ENCODE measurements at places on chromosomes 7 and 10.

- no peak for DNase-seq
Observed at GRCh38 chr10:65570143-65571010, 1355.5 kb upstream of the LRRTM3 start.

GRCh38 chr7:30145426-30145970 is 10.7 kb downstream of the MTURN start:
- DNase-seq = no peak

DNA sequence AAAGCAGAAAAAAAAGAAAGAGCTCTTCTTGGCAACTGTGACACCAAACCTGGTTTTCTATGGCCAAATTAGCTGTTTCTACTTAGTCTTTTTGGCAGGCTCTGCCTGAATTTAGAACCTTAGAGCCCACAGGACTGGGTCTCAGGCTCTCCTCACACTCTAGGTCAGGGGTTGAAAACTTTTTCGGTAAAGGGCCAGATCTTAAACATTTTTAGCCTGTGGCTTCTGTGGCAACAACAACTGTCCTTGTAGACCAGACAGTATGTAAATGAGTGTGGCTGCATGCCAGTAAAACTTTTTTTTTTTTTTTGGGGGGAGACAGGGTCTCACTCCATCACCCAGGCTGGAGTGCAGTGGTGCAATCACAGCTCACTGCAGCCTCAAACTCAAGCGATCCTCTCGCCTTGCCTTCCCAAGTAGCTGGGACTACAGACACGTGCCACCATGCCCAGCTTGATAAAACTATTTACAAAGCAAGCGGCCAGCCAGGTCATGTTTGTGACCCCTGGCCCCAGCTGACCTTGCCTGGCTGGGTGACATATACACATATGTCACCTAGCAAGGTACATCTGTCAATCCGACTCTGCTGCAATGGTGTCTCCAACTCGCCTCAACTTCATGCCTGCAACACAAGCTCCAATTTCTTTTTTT is 17.4 kb downstream of the KPNA7 start:
- DNase-seq = no peak

DNA sequence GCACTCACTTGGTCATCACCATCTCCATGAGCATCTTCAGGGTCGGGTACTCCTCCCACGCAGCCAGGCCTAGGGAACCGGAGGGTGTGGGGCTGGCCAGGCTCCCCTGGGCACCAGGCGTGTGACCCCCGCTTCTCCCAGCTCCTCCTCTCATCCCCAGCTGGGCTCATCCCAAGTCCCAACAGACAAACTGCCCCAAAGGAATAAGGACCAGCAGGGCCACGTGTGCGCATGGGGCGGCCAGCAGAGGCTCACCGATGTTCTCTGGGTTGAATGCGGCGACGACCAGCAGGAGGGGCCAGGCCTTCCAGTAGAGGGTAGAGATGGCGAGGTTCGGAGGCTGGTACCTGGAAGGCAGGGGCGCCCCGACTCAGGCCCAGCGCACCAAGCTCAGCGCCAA is 14.9 kb downstream of the INTS1 start:
- no peak for DNase-seq

- no peak for DNase-seq
Observed at GRCh38 chr10:128557149-128557710, 431.0 kb upstream of the MKI67 start.

DNA sequence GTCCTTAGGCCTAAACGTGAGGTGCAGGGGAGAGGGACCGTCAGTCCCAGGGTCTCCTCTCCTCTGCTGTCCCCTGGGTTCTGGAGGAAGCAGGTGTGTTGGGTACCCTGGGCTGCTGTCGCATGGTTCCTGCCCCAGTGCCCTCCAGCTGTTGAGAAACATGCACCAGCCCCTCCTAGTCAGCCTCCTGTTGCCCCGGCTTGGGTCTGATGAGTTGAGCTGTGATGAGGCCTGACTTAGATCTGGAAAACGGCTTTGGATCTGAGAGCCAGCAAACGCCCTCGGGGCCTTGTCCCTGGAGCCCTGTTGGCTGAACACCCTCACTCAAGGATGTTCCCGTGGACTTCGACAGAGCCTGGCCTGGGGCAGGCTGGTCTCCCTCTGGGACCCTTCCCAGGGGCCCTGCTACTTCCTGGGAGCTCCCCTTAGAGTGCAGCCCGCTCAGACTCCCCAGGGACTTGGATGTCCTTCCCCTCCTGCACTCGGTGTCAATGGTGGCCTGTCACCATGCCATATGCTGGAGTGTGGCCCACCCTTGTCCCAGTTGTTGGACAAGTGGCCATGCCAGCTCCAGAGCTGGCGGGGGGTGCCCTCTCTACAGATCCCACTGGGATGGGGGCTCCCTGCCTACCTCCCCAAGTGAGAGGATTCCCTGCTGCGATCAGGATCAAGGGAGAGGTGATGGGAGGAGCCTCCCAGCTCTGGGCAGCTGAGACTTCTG is 12.3 kb downstream of the ZNF316 start:
- DNase-seq = no peak

- no peak for DNase-seq
Observed at GRCh38 chr7:145082366-145083161, 246.7 kb upstream of the TPK1 start.

DNA sequence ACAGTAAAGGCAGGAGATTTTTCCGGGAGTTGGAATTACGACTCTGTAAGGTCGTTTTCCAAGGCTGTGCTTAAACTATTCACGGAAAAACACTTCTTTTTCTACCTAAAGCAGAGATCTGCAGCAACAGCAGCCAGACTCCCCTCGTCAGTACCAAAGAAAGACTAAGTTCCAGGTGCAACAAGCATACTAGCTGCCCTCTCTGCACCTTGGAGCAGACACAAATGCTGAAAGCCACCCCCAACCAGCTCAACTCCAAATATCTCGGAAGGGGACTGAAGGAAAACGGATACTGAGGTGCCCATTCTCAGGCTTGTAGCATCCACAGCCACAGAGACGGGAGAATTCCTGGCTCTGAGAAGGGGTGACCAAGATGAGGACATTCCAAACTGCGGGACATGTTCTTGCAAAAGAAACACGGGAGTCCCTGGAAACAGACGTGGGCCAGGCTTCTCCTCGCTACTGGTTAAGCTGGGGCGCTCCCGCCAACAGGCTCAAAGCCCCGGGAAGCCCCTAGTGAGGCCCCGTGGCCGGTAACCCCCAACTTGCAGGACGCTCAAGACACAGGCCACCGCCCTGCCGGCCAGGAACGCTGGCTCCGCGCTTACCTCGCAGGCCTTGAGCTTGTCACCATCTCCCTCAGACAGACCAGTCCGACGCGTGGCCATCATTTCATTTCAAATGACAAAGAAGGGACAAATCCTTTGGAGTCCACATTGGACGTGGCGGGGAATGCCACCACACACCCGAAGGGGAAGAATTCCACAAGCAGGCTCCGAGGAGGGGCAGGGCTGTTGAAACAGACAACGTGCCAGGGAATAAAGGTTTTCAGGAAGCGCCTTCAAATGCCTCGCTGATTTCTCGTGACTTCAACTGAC is 2.2 kb downstream of the ARHGAP21 start:
- no peak for DNase-seq

GRCh38 chr10:74558403-74558802 is 268.0 kb upstream of the KAT6B start:
- no peak for DNase-seq
